ENCODE measurements at places on chromosomes 7 and 10.

DNA sequence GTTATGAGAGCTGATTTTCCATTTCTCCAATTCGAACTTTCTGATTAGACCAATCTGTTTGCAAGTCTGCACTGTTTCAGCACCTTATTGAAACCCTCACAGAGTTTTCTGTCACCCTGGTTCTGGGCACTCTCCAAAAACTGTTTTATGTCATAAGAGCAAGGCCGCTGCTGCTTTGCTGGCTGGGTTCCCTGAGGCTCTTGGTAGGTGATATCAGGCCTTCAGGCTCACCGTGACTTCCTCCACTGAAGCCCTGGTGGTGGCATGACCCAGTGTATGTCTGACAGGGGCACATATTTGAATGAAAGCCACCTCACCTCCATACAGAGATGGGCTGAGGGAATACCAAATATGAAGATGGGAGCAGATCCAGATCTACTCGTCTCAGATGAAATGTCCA is 8.3 kb downstream of the RABGEF1 start:
- no peak for DNase-seq

- no peak for DNase-seq
These were observed 130.1 kb downstream of the CELF2 start for GRCh38 chr10:11147722-11148121.

- no peak for DNase-seq
These were observed 28.9 kb downstream of the FBXW4 start for GRCh38 chr10:101666083-101666482.

- no peak for DNase-seq
These were observed 498.2 kb downstream of the PHTF2 start for GRCh38 chr7:78296644-78297371.

DNA sequence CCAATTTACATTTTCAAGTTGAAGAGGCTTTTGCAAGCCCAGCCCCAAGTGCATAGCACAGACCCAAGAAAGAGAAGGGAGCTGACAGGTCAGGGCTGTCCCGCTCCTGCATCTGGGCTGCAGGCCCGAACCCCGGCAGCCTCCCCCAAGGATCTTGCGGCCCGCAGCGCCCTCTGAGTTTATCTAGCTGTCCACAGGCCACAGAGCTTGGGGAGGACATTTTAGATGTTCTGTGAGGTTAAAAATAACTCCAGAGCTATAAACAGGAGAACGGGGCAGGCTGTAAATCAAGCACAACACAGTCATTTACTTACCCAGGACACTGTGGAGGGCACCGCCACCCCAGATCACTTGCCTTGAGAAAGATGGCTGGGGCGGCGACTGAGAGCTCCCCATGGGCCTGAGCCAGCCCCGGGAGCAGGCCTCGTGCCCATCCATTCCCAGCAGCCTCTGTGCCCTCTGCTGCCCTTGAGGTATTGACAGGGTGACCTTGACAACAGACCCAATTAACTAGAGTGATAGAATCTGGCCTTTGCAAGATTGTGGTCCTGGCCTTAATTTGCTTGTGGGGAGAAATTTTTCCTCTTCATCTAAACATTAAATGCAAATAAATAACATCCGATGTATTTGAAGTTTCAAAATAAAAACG is 563.0 kb downstream of the TCERG1L start:
- no peak for DNase-seq

- no peak for DNase-seq
These were observed 18.0 kb upstream of the SFR1 start for GRCh38 chr10:104103956-104104355.

- DNase-seq, result no peak
These were observed 530.3 kb downstream of the ARL4A start for GRCh38 chr7:13217768-13218167.

GRCh38 chr7:31986878-31987518 is 83.2 kb downstream of the PDE1C start:
- DNase-seq, result no peak

DNA sequence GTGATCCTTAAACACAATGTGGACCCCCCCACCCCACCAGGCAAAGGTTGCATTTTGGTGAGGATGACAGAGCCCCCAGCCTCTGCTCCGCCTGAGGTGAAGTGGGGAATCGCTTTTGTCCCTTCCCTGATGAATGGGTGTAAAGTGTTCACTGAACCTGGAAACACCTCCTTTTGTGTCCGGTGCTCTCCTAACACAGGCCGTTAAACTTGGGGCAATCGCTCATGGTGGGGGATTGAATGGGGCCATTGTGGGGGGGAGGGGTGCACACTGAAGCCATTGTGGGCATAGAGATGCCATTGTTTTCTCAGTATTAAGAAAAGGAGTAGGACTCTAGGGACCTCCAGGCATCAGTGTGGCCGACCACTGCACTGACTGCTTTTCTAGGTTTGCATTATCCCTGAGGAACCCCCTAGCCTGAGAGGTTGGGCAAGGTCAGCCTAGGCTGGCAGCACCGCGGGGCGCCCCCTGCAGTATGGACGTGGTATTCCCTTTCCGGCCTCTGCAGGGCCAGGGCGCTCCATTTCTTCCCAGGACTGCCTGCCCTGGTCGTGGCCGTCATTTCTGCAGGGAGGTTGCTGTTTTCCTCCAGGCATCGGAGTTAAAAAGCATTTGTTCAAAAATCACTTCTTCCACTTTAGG is 158.3 kb downstream of the TCF7L2 start:
- DNase-seq, result no peak

GRCh38 chr10:30488316-30488715 is 54.3 kb downstream of the MAP3K8 start:
- no peak for DNase-seq

DNA sequence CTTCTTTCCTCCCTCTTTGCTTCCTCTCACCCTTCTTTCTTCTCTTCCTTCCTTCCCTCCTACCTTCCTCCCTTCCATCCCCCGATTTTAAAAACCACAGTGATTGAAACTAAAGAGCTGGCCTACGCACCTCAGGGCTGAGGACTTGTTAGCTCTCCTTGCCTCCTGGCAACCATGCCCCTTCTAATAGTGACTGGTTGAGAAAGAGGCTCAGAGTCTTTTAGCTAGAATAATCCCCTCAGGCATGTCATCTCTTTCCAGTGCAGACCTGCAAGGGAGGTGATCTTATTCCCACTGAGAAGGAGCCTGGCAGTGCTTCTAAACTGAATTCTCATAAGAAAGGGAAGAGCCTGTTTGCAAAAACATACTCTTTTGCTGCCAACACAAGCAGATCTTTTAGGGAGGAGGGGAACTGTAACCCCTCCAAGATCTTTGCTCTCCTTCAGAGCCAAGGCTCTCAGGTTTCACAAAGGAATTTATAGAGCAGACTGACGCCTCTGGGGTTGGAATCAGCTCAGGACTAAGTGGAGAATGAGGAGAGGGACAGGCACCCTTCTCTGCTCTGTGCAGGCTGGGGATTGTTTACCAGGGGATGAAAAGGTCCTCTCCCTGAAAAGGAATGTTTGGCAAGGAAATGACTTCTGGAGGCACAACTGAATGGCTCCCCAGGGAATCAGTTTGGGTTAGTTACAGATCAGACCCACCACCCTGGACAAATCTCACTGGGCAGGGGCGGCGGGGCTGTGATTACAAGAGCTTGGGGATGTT is 9.4 kb upstream of the ANKRD1 start:
- DNase-seq, result no peak

GRCh38 chr10:72351479-72351878 is 3.2 kb downstream of the DNAJB12 start:
- DNase-seq, result no peak

DNA sequence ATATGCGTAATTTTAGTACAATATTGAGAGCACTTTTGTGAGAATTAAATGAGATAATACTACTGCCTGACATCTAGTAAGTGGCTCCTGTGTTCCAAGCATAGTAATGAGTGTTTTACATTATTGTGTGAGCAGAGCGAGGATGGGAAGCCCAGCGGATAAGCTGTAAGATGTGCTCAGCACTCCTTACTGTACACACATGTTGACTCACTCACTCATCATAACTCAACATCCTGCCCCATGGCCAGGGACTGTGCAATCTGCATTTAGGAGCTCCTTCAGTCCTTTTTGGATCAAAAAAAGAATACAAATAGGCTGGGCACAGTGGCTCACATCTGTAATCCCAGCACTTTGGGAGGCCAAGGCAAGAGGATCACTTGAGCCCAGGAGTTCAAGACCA is 72.9 kb upstream of the NEBL start:
- no peak for DNase-seq

GRCh38 chr7:142910481-142910880 is 23.1 kb downstream of the TRPV5 start:
- no peak for DNase-seq

- DNase-seq, result no peak
These were observed 10.9 kb downstream of the C10orf71 start for GRCh38 chr10:49309691-49310411.

DNA sequence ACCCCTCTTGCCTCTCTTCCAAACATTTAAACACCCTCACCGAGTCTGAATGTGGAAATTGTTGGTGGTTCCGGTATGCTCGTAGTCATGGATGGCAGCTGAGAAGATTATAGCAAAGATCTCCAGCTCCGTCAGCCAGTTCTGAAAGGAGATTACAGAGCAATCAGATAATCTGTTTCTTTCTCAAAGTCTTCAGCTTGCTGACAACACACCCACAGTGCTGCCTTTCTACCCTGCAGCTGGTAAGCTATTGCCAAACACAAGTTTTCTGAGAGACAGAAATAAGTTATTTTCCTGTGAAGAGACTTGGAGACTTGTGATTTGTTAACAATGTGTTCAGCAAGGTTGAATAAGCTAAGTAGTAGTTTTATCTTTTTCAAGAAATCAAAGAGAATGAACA is 163.6 kb downstream of the PPP1R17 start:
- no peak for DNase-seq

DNA sequence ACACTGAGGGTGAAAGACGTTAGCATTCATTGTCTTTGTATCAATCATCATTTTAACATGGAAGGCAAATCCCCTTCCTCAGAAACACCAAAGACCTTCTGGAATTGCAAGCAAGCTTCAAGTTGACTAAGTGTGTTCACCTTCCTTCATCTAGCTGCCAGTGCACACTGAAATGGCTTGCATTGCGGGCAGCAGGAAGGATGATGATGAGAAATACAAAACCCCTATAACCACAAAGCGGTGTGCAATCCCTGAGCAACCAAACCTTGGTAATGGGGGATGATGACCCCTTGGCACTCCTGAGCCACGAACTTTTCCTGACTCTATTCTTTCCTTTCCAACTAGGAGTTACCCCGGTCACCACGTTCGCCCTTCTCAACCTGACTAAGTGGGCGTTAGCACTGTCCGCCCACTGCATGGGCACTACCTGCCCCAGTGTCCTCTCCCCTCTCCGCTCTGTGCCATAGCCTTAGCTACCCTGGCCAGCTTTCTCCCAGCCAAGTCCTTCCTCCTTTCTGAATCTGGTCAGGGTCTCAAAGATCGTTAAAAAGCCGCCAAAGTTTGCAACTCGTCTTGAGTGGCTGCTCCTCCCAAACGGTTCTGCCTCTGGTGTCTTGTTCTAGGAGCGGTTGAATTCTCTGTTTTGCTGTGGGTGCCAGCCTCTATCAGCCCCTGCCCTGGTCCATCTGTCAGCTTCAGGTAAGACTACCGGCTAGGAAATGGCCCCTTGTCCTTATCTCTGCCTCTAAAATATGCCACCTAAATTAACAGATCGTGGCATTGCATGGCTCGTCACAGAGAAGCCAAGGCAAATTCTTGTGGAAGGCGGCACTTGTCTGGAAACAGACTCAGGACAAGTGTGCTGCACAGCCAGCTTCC is 586 bp upstream of the AOC1 start:
- DNase-seq, result no peak

DNA sequence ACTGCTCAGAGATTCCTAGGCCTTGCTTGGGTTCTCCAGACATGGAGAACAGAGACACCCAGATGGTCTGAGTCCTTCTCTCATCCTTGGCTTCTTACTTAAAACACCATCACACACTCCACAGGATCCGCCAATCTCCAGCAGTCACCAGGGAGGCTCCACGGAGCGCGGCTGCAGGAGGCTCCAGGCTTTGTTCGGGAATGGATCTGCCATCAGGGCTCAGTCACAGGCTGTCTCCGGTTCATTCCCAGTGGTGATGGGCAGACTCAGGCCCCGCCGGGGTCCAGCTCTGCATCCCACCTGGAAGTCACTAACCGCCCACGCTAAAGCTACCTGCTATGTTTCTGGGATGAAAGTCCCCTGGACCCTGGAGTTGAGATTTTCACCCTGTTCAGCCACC is 312.9 kb downstream of the TCERG1L start:
- DNase-seq, result no peak

DNA sequence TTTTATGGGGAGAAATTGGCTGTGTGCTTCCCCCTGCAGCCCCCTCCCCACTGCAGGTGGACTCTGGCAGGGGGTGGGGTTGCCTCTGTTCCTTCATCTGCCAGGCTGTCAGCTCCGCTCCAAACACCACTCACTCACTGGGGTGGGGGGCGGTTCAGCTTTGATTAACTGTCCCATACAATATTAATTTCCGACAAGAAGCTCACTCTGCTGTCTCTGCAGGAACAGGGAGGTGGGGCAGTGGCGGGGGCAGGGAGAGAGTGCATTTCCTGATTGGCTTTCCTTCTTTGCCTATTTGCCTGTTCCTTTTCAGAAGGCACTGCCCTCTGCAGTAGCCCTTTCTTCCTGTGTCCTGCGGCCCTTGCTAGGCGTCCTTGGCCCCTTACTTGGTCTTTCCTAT is 500.8 kb downstream of the PLXNA4 start:
- DNase-seq, result no peak

GRCh38 chr10:119337796-119338432 is 130.5 kb downstream of the GRK5 start:
- DNase-seq, result no peak

DNA sequence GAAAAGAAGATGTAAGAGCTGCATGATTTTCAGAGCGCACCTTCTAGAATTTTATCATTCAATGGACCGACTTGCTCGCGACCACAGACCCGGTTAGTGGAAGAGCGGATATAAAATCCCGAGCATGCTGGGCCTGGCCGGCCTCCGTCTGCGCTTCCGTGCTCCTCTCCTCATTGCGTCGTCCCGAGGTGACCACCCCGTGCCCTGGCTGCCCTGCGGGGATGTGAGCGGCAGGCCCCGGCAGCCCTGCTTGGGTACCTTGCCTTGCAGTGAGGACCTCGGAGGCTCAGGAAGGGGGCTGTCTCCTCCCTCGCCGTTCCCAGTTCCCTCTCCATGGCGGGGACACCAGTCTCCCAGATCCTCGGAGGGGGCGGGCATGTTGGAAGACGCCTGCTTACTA is 330.9 kb upstream of the SHH start:
- no peak for DNase-seq

- no peak for DNase-seq
These were observed 642 bp upstream of the PRKG1 start for GRCh38 chr10:51073453-51074237.

DNA sequence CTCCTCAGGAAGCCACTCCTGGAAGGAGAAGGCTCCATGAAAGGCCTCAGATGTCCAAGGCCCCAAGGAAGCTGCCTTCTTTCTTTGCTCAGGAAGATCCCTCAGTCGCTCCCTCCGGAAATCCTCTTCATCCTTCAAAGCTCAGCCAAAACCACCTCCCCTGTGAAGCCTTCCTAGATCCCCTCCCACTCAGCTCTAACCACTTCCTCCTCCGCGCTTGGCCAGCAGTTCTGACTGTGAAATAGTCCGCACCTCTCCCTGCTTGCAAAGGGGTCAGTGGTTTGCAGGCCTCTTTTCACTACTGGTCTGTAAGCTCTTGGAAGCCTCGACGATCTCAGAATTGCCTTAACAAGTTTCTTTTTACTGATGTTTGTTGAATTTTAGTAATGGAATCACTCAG is 23.9 kb downstream of the PYROXD2 start:
- no peak for DNase-seq

- DNase-seq, result no peak
These were observed 218.6 kb downstream of the KCNMA1 start for GRCh38 chr10:77419056-77419455.

- DNase-seq, result no peak
These were observed 13.8 kb downstream of the FGL2 start for GRCh38 chr7:77185866-77186265.

GRCh38 chr10:3672220-3672619 is 112.8 kb downstream of the KLF6 start:
- DNase-seq, result no peak

Measured in hypothalamus (tissue), 51 donors.